ENCODE measurements at places on chromosomes 3 and 15.

- no peak for DNase-seq
Measured at GRCh38 chr15:57421551-57421950, 45.2 kb downstream of the CGNL1 start.

DNA sequence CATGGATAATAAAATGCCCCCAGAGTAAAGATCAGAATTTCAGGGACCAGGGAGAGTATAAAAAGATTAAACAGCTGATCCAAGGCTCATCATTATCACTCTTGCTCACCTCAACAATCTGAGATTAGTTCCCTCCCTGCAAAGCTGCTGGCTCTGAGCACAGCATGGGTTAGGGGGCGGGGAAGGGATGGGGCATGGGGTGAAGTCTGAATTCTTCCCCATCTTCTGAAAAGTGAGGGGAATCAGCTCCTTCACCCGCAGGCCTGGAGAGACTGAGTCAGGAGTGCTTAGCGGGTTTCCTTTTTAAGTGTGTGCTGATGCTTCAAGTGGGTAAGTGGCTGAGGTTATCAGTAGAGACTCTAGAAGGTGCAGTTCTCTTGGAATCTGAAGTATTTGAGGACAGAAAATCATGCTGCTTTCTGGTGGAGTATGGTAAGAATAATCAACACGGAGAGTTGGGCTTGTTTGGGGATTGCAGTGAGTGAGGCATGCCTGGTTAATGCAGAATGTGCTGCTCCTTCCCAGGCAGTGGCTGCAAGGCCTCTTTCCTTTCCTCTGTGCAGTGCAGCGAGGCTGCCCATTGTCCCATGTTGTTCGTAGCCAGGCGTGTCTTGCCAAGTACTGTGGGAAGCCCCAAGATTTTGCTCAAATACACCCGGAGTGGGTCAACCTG is 59.2 kb upstream of the TRAK1 start:
- no peak for DNase-seq

- DNase-seq = no peak
Measured at GRCh38 chr3:103767635-103768034, 1332.8 kb downstream of the ZPLD1 start.

- no peak for DNase-seq
Measured at GRCh38 chr3:118688396-118688884, 346.2 kb downstream of the IGSF11 start.

DNA sequence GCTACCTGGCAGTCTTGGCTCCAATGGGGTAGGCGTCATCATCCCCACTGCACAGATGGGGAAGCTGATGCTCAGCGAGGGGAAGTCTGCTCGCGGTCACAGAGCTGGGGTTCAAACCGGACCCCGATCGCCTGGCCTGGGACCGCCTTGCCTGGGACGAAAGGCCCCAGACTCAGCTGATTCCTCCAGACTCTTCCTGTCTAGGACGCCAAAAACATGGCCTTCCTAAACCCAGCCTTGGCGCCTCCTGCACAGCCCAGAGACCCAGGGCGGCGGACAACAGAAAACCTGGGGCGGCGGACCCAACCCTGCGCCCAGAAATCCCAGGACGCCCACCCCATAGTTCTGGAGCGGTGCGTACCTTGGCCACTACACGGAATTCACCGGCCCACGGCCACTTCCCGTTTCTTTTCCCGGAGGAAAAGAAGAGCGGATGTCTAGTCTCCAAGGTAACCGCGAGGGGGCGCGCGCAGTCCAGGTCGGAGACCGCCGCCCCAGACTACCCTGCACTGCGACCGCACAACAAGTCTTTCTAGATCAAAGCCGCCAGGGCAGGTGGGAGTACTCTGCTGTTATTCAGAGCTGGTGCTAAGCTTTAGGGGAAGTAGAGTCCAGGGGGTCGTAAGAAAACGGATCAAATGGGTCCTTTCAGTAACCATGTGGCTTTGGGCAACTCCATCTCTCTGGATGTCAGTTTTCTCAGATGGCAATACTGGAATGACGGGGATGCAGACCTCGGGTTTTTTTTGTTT is 4.9 kb upstream of the IL17RD start:
- peak; percentile 43 for DNase-seq

DNA sequence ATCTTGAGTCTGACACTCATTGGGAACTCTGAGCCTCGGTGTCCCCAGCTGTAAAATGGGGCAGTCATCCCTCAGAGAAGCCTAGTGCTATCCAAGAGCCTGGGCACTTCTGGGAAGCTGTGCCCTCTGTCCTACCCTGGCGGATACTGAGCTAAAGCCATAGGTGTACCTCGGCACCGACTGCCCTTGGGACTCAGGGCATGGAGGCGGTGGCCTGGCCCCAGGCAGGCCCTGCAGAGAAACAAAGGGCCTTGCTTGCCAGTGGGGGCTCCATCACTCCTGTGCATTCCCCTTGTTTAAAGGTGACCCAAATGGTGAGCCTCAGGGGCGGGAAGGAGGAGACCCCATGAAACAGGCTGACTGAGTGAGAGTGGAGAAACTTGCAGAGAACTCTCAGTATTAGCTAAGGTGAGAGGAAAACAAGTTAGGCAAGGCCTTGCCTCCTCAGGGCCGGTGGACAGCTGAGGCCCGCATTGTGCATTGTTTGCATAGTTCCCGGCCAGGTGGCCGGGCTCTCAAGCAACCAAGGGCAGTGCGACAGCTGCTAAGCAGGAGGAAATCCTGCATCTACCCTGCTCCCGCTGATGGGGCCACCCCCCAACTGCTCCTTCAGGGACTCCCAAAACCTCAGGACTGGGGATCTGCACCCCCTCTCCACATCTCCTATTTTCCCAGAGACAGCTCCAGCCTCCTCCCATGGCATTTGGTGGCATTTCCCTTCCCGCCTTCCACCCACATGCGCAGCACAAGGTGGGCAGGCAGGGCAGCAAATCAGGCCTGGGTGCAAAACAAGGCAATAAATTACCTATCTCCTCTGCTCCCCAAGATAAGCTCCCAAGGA is 4.3 kb downstream of the PFKFB4 start:
- DNase-seq = no peak

DNA sequence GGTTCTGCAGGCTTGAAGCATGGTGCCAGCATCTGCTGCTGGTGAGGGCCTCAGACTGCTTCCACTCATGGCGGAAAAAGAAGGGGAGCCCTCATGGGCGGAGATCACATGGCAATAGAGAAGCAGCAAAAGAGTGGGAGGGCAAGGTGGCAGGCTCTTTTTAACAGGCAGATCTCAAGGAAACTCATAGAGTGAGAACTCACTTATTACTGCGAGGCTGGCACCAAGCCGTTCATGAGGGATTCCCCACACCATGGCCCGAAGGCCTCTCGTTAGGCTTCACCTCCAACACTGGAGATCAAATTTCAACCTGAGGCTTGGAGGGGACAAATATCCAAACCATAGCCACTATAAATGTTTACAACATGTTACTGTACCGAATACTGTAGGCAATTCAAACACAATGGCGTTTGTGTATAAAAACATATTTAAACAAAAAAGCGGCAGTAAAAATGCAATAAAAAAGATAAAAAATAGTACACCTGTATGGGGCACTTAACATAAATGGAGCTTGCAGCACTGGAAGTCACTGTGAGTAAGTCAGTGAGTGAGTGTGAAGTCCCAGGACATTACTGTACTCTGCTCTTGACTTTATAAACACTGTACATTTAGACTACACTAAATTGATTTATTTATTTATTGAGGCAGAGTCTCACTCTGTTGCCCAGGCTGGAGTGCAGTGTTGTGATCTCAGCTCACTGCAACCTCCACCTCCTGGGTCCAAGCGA is 18.8 kb upstream of the MOBP start:
- DNase-seq = no peak

DNA sequence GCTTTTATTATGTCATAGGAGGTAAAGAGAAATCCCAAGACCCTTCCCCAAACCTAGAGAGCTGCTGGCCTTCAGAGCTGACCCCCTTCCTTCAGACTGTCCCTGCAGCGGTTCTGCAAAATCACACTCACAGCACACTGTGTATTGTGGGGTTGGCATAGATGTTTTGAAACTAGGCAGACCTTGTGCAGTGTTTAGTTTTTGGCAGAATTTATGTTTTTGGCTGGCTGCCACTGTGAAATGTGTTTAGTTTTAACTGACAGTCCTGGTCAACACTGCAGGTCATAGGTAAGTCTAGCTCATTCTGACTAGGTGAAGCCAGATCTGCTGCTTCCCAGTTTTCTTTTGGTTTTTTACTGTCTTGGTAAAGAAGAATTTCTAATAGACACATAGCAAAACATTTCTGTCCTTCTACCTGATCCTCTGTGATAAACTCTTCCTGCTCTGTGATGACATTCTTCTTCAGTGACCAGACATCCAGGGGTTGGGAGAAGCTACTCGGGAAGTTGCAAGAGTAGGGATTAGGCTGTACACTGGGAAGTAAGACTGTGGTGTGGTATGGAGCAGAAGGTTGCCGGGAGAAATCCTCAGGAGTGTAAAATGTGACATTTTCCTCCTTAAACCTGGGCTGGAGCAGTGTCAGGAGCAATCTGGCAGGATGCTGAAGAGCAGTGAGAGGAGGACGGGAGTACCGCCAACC is 209.6 kb upstream of the MCTP2 start:
- DNase-seq = no peak

DNA sequence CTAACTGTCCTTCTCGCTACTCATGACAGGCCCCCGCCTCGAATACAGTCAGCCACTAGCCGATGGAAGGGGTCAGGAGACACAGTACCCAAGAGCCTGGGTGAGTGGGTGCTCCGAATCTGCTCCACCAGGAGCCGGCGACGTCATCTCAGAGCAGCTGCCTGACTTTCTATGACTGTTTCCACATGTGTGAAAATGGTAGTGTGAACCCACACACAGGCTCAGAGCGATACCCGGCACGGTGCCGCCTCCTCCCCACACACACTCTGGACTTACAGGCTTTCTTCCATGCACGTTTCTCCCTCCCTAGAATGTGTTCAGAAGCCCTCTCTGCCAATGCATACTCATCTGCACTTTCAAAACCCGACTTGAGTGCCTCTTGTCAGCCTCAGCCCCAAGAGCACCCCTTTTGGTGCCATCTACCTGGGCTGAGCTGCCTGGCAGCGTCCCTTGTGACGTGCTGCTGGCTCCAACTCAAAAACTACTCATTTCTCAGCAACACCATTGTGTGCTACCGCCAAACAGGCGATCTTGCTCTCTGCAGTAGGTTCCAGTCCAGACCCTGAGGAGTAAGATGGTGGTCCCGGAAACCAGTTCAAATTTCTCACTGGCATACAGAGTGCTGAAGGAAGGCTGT is 29.7 kb downstream of the VGLL4 start:
- no peak for DNase-seq

- DNase-seq = no peak
Measured at GRCh38 chr3:146308222-146308621, 57.3 kb upstream of the PLSCR4 start.

DNA sequence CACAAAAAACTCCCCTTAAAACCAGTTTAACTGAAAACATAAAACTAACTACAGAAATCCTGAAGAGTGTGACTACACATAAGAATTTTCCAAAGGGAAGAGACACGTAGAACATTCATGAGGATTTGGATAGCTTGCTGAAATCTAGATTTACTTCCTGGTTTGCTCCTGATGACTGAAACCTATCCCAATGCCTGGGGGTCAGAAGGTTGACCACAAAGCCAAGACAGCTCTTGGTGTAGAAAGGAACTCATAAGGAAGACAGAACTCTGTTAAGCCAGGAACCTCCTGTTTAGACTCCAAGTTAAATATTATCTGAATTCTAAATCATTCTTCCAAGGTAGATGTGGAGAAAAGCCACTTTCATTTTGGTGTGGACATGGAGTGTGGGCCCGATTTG is 92.8 kb downstream of the TFG start:
- DNase-seq = no peak

DNA sequence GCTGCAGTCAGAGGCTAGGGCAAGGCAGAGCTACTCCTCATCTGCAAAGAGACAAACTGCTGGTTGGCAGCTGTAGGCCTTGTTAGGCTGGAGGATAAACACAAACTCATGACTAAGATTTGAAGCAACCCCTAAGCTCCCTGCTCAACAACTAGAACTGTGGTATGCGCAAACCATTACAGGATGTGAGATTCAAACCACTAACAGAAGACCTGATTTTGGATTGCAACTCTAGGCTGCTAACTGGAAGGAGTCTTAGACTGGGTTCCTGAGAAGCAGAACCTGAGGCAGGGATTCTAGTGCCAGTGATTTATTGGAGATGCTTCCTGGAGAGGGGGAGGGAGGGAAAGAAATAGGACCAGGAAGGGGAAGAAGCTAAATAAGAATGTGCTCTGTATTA is 22.5 kb downstream of the CCR4 start:
- DNase-seq = no peak

DNA sequence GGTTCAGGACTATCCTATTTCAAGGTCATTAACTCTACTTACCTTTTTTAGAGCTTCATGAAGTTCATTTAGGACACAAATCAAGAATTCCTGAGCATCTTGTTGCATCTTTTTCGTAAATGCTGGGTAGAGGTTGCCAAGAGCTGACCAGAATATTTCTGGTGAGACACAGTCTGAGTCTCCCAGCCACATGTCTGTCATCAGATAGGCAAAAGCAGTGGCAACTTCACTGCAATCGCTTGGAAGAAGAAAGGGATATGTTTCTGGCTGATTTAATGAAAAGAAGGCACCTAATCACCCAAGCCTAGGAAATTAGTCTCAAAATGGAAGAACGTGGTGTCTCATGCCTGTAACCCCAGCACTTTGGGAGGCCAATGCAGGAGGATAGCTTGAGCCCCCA is 2.9 kb downstream of the USP50 start:
- DNase-seq = no peak

- DNase-seq = no peak
Measured at GRCh38 chr3:69181592-69182211, 59.3 kb upstream of the LMOD3 start.

GRCh38 chr15:82103468-82103867 is 57.6 kb upstream of the MEX3B start:
- no peak for DNase-seq

DNA sequence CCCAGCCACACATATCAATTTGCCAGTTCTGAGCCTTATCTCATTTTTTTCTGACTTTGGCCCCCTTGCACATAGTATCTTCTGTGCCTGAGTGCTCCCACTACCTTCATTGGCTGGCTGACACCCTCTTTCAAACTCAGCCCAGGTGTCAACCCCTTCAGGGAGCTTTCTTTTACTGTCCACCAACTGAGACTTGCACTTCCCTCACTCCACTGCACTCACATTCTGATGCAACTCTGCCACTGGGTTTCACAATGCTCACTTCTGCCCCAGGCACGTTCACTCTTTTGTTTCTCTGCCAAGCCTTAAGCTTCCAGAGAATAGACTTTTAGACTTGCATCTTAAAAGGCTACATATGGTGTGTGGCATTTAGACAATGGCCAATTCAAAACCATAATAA is 101.5 kb upstream of the CBLB start:
- DNase-seq = no peak

- no peak for DNase-seq
Measured at GRCh38 chr3:100088735-100089368, 25.4 kb downstream of the FILIP1L start.

DNA sequence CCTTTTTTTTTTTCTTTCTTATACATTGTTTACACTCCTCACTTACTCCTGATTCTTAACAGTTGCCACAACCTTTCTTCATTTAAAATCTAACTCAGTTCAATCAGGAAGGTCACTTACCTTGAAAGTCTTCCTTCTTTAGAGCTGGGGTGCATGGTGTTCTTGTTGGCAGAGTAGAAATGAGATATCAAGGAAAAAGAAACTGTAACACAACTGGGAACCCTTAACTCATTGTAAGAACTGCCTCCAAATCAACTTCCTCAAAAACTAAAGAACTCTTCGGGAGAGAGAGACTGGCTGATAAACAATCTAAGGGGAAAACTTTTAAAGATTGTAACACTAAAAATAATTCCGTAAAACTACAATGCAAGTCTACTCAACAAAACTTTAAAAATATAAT is 1.4 kb upstream of the APPL1 start:
- no peak for DNase-seq
